ENCODE measurements at places on chromosomes 2 and 18. TPM values are rescaled to one million over a fixed set of nuclear protein-coding genes. Genes with fewer than 3 reads are reported as not detected.

SKOR2 gene
- 5.9 TPM for polyA plus RNA-seq

LPIN1 gene
- 32.9 TPM for polyA plus RNA-seq

SMYD1 gene
- polyA plus RNA-seq: not detected

MC4R gene
- 4.3 TPM for polyA plus RNA-seq

DNA sequence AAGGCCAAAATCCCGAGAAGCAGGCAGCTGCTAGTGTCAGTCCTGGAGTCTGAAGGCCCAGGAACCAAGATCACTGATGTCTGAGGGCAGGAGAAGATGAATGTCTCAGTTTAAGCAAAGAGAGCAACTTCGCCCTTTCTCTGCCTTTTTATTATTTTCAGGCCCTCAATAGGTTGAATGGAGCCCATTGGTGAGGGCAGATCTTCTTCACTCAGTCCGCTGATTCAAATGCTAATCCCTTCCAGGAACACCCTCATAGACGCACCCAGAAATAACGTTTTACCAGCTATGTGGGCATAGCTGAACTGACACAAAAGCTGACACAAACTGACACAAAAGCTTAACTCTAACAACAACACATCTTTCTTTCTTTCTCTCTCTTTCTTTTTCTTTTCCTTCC, 78.0 kb upstream of the KCNJ3 start:
- no peak overlapping the region for H3K27ac ChIP-seq
- H3K27me3 ChIP-seq: no peaks in the 10 kb centered on the region
- H3K36me3 ChIP-seq: no peaks in the 10 kb centered on the region
- DNase-seq: no peak
- H3K4me1 ChIP-seq: no peaks in the 10 kb centered on the region
- no peak overlapping the region for H3K4me3 ChIP-seq
